ENCODE measurements at places on chromosomes 7 and 10.

DNA sequence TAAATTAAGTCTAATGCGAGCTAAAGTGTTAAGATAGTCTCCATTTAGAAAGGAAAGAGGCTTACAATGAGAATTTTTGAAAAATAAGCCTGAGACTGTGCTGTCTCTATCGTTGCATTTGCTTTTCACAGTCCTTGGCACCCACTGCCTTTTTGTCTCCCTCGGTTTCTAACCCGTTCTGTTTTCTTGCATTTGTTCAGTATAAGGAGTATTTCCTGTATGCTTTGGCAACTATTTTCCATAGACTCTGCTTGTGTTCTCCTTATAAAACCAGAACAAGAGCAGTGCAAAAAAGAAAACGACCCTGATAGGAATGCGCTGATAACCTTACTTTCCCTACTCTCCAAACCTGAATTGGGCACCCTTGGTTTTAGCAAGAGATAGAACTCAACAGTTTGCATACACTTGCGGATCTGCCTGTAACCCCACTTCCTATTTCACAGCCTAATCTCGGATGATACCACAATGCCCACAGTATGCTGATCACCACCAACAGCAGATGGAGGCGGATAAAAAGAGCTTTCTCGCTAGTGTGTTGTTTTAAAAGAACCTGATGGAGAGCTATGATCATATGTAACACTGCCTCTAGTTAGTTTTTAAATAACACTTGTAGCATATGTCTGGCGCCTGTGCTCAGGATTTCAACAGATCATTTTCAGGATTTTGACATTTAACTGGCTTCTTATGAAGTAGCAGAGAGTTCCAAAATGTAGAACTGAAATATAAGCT lies 1.6 kb upstream of the ARHGAP12 start:
- DNase-seq: peak; percentile 69
- no peaks in the 10 kb centered on the region for H3K27me3 ChIP-seq
- H3K27ac ChIP-seq: peak overlapping the region; percentile 77
- H3K36me3 ChIP-seq: no peaks in the 10 kb centered on the region
- peaks cover 26% of the 10 kb centered on the region for H3K4me1 ChIP-seq

DNA sequence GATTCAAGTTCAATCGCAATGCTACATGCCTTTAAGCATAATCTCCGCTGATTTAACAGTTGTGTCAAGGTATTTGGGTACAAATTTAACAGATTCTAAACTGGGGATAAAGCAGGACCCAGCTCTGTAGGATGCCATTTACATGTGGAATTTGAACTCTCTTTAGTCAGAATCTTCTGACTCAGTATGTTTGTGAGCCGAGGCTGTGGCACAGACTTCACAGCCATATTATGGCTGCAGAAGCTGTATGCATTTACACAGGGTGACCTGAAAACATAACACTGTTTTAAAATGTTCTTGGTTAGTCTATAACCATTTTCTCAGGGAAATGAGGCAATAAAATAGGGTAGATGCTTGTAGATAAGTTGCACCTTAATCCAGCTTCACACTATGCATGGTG lies 8.7 kb downstream of the PDLIM1 start:
- H3K4me1 ChIP-seq: no peaks in the 10 kb centered on the region
- no peak for DNase-seq
- H3K4me3 ChIP-seq: no peak overlapping the region
- no peak overlapping the region for H3K27ac ChIP-seq

GRCh38 chr10:121032460-121032859 lies 181.3 kb downstream of the WDR11 start:
- no peak overlapping the region for H3K4me3 ChIP-seq
- no peak for DNase-seq
- no peaks in the 10 kb centered on the region for H3K36me3 ChIP-seq
- no peaks in the 10 kb centered on the region for H3K27me3 ChIP-seq

- H3K27me3 ChIP-seq: no peaks in the 10 kb centered on the region
- no peaks in the 10 kb centered on the region for H3K36me3 ChIP-seq
- H3K27ac ChIP-seq: no peak overlapping the region
- no peak overlapping the region for H3K4me3 ChIP-seq
- no peaks in the 10 kb centered on the region for H3K4me1 ChIP-seq
- no peak for DNase-seq
Measured at GRCh38 chr10:132470410-132471124, 67.0 kb upstream of the INPP5A start.

All from CD8-positive, alpha-beta memory T cell (primary cell).